ENCODE measurements at places on chromosomes 7 and 10.
A peak's percentile ranks its signal among the peaks of the same experiment; 100 is the strongest.

- DNase-seq = no peak
Observed at GRCh38 chr10:117677239-117677638, 134.7 kb downstream of the EMX2 start.

- DNase-seq = no peak
Observed at GRCh38 chr10:34555653-34556052, 259.4 kb downstream of the PARD3 start.

GRCh38 chr7:139753081-139753692 lies 24.6 kb downstream of the HIPK2 start:
- peak; percentile 58 for DNase-seq

DNA sequence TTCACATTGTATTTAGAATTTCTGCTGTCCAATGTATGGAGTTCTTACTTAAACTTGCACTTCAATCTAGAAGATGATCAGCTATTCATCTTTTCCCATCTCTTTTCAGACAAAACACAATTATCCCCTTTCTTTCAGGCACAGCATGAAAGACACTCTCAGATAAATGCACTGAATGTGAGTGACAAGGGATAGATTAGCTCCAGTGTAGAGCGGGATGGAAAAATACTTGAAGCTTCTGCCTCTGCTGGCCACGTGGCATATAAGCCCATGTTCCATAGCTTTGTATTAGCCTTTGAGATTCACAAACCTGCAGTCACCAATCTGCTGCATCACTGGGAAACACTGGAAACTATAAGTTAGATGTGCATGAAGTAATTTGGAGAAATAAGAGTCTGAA lies 162.2 kb upstream of the FAM3C start:
- no peak for DNase-seq

- DNase-seq = no peak
Observed at GRCh38 chr10:107341281-107341680, 176.8 kb upstream of the SORCS1 start.

GRCh38 chr10:71888623-71889387 lies 37.8 kb upstream of the PSAP start:
- DNase-seq = peak; percentile 85

GRCh38 chr7:332646-333392 lies 42.8 kb downstream of the FOXL3 start:
- peak; percentile 44 for DNase-seq

- no peak for DNase-seq
Observed at GRCh38 chr10:110285501-110285900, 19.2 kb downstream of the SMNDC1 start.

GRCh38 chr7:80379034-80379982 lies 132.6 kb downstream of the GNAT3 start:
- peak; percentile 78 for DNase-seq

DNA sequence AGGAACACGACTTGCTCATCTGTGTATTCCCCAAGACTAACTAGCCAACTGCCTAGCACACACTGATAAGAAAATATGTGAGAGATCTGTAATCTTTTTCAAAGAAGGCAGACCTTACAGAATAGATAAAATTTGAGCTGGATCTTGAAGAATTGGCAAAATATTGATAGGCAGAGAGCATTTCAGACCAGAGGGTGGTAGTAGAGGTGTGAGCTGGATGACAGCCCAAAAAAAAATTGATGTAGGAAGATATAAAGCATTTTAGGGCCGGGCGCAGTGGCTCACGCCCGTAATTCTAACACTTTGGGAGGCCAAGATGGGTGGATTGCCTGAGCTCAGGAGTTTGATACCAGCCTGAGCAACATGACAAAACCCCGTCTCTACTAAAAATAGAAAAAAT lies 1.2 kb upstream of the ZNF746 start:
- no peak for DNase-seq

GRCh38 chr10:30902621-30903396 lies 128.9 kb downstream of the ZNF438 start:
- DNase-seq = no peak

- no peak for DNase-seq
Observed at GRCh38 chr10:52455098-52455497, 141.0 kb downstream of the DKK1 start.

GRCh38 chr7:46257761-46258448 lies 336.8 kb upstream of the IGFBP3 start:
- DNase-seq = peak; percentile 95

GRCh38 chr7:45071528-45071927 lies 17.2 kb downstream of the NACAD start:
- no peak for DNase-seq

DNA sequence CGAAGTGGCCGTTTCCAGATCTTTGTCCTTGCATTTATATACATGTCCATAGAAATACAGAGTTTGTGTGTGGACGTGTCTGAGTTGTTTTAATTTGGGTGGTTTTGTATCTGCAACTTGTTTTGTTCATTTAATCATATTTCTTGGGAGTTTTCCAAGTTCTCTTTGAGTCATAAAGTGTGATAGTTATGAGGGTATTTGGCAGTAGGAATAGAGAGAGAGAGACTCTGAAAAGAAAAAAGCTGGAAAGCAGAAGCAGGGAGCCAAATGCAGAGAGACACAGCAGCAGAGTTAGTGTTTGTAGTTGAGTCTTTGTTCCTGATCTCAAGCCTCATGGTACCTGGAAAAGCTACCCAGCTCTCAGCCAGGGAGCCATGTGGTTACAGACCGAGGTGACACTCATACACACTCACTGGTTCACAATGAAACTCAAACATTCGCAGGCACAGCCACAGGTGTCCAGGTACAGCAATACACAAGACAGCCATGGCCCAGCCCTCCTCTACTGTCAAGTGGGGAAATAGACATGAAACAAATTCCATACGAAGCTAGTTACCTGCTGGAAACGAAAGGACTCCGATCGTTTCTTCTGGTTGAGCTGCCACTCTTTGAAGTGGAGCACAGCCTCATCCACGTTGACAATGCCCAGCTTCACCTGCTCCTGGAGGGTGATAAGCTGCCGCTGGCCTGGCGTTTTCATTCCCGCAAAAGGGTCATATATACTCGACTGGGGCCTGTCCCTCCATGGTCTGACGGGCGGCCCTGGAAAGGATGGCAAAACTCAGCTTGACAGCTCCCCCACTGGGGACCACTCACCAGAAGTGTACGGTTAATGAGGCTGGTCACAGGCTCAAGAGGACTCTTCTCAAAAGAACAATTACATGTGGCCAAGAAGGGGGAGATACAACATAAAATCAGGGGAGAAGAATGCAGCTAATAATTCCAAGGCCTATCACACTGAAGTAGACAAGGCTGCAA lies 33.3 kb upstream of the TM9SF3 start:
- DNase-seq = peak; percentile 21

DNA sequence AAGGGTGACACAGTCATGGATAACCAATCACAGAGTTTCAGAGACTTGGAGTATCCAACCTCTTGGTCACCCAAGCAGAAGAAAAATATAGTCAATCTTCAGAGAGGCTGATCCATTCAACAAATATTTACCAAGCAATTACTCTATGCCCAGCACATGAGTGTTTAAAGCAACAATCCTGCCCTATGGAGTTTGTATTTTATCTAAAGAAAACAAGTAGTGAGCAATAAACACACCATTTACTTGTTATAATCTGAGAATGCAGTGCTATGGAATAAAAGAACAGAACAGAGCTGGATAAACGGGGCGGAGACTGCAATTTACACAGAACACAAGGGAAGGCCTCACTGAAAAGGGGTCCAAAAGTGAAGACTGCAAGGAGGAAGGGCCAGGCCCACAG lies 63.8 kb downstream of the GRB10 start:
- DNase-seq = no peak

- no peak for DNase-seq
Observed at GRCh38 chr10:126210051-126210651, 178.1 kb downstream of the ADAM12 start.

- DNase-seq = peak; percentile 38
Observed at GRCh38 chr10:67665491-67665890, 30.5 kb downstream of the CTNNA3 start.

- no peak for DNase-seq
Observed at GRCh38 chr10:20354166-20354565, 537.9 kb downstream of the PLXDC2 start.

DNA sequence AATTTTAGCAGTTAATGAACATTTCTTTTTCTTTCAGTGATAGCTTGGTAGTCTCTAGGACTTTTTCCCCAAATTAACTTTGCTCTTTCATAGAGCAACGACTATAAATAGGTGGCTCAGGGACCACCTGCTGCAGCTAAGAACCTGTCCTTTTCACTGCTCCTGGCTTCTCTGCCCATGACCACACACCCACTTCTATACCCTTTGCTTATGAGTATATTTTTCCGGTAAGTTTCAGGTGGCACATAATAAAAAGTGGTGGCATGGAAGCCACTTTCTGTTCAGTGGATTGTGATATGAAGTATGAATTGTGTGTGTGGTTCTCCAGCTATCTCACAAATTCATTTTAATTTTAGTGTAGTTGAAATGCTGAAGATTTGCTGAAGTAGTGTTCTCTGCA lies 1.2 kb downstream of the ING3 start:
- DNase-seq = no peak

DNA sequence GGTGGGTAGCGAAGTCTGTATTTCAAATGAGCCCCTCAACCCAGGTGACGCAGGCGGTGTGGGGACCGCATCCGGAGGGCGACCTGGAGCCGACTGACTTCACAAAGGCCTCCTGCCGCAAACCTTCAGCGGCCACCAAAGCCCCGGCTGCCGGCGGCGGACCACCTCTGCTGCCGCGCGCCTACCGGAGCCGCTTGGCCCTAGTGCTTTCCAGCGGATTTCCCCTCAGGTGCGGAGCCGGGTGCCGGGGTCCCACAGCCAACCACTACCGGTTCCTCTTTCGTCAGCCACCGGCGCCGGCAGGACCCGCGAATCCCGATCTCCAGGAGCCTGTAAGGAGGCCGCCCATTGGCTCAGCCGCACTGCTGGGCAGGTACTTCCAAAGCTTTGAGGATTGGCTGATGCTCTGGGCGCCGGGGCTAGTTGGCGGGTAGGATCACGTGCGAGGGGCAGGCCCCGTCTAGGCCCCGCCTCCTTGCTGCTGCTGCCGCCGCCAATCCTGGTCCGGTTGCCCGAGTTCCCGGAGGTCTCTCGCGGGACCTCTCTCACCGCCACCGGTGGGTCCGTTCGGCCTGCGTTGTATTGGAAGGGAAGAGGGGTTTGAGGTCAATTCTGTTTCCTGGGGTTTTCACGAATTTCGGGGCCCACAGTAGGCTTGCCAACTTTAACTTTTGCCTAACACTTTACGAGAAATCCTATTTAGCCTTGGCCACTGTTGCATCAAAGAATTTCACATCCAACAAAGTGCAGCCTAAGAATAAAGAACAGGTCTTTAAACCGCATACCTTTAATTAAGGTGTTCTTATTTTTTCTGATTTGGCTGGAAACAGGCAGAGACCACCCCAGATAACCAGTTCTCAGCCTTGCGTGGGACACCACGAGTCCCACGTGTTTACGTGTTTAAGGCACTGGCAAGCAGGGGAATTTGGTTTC lies at the start of gene GSTO2:
Gene GSTO2, plus strand, starts transcription at position 472 of the 933 bp plus-strand sequence. CDS start 5,732 bp downstream, outside the sequence.
- peak; percentile 99 for DNase-seq

GRCh38 chr10:63409465-63410027 lies 56.2 kb downstream of the JMJD1C start:
- peak; percentile 64 for DNase-seq

GRCh38 chr10:98242823-98243222 lies 25.2 kb downstream of the LOXL4 start:
- peak; percentile 49 for DNase-seq

GRCh38 chr7:132407764-132408163 lies 168.5 kb downstream of the PLXNA4 start:
- no peak for DNase-seq

GRCh38 chr10:73759512-73760115 lies 15.4 kb downstream of the SEC24C start:
- no peak for DNase-seq

DNA sequence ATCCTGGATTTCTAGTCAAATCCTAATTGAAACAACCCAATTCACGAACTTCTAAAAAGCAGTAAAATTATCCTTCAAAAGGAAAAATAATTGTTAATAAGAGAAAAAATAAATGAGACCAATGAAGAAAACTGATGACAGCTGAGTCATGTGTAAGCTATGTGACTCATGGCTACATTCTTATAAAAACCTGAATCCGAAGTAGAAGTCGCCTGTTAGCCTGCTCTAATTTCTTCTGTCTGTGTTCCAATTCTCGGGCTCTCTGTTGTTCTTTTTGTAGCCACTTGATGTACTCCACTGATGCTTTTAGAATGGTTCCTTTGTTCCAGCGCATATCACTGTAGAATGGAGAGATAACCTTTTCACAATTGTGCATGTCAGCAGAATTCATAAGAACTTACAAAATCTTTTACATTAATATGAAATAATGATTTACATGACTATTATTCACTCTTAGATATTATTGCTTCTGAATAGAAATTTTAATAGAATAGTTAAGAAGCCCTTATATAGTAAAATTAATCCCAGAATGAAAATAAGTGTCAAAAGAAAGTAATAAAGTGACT lies 88.8 kb downstream of the TFEC start:
- peak; percentile 38 for DNase-seq

DNA sequence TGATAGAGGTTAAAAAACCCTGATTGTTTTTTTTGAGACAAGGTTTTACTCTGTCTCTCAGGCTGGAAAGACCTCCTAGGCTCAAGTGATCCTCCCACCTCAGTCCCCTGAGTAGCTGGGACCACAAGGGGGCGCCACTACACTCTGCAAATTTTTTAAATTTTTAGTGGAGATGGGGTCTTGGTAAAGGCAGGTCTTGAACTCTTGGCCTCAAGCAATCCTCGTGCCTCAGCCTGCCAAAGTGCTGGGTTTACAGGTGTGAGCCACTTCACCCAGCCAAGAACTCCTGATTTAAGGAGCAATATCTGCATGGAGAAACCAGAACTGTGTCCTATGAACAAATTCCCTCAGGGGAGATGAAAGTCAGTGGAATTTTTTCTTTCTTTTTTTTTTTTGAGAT lies 7.3 kb upstream of the KLHDC10 start:
- peak; percentile 53 for DNase-seq

DNA sequence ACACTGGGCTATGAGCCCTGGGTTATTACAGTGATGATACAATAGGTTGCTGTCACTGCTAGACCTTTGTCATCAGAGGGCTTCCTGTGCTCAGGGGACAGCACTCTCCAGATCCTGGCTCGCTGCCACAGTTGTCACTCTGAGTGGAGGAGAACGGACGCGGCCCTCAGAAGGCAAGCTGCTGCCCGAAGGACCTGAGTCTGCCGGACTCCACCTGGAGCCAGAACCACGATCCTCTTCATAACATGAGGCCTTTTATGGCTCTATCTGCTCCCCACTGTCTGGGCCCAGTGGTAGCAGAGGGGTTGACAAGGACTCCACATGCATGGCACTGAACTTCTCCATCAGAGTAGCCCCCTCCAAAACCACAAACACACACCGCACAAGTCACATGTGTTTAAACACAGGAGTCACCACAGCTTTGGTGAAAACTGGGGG lies 94.7 kb upstream of the EFCAB10 start:
- no peak for DNase-seq

All from fibroblast of skin of scalp (primary cell).